ENCODE measurements at places on chromosomes 4 and X. TPM values are rescaled to one million over a fixed set of nuclear protein-coding genes. Genes with fewer than 3 reads are reported as not detected.

Gene KIT
- total RNA-seq: 39.7 TPM

- no peak overlapping the region for H3K4me3 ChIP-seq
- no peaks in the 10 kb centered on the region for H3K27me3 ChIP-seq
- no peak for DNase-seq
- no peaks in the 10 kb centered on the region for H3K4me1 ChIP-seq
- no peak overlapping the region for H3K27ac ChIP-seq
Observed at GRCh38 chr4:29619168-29619567, 1101.0 kb upstream of the PCDH7 start.

Gene DMRTC1B
- not detected for total RNA-seq

GRCh38 chr4:71559957-71560571 is 221.2 kb downstream of the SLC4A4 start:
- no peaks in the 10 kb centered on the region for H3K36me3 ChIP-seq
- H3K4me3 ChIP-seq: no peak overlapping the region
- H3K4me1 ChIP-seq: peaks cover 11% of the 10 kb centered on the region
- H3K27me3 ChIP-seq: no peaks in the 10 kb centered on the region
- H3K27ac ChIP-seq: peak overlapping the region; percentile 19

- no peak overlapping the region for H3K4me3 ChIP-seq
- no peaks in the 10 kb centered on the region for H3K4me1 ChIP-seq
- no peak overlapping the region for H3K27ac ChIP-seq
- DNase-seq: no peak
- H3K36me3 ChIP-seq: no peaks in the 10 kb centered on the region
Observed at GRCh38 chr4:100985576-100985975, 361.8 kb downstream of the PPP3CA start.

DNA sequence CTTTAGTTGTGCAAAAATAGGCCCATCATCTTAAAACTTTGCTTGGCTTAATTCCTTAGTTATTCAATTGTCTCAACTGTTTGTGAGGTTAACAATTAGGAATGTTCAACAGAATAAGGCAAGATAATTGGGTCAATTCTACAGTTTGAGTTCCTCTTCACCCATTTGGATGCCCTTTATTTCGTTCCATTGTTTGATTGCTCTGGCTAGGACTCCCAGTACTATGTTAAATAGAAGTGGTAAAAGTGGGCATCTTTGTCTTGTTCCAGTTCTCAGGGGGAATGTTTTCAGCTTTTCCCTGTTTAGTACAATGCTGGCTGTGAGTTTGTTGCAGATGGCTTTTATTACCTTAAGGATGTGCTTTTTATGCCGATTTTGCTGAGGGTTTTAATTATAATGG is 761.5 kb upstream of the GRIA3 start:
- H3K27me3 ChIP-seq: no peaks in the 10 kb centered on the region
- no peaks in the 10 kb centered on the region for H3K4me1 ChIP-seq
- DNase-seq: no peak
- no peak overlapping the region for H3K27ac ChIP-seq

DNA sequence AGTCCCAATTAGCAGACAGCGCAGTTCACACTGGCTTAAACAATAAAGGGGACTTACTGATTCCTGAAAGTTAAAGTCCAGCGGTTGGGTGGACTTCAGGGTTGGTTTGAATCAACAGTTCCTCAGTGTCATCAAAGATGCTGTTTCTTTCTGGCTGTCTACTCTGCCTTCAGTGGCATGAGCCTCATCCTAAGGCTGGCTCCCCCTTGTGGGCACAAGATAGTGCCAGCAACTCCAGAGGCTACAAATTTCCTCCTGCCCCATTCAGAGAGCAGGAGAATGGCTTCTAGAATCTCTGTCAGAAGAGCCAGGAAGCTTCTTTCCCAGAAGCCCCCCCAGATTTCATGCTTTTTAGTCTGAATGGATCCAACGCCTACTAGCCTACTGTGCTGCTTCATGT is 82.4 kb upstream of the MTM1 start:
- no peak overlapping the region for H3K27ac ChIP-seq
- no peak overlapping the region for H3K4me3 ChIP-seq
- no peaks in the 10 kb centered on the region for H3K36me3 ChIP-seq
- peak; percentile 44 for DNase-seq

Gene KLHL4
- total RNA-seq: 19.3 TPM

DNA sequence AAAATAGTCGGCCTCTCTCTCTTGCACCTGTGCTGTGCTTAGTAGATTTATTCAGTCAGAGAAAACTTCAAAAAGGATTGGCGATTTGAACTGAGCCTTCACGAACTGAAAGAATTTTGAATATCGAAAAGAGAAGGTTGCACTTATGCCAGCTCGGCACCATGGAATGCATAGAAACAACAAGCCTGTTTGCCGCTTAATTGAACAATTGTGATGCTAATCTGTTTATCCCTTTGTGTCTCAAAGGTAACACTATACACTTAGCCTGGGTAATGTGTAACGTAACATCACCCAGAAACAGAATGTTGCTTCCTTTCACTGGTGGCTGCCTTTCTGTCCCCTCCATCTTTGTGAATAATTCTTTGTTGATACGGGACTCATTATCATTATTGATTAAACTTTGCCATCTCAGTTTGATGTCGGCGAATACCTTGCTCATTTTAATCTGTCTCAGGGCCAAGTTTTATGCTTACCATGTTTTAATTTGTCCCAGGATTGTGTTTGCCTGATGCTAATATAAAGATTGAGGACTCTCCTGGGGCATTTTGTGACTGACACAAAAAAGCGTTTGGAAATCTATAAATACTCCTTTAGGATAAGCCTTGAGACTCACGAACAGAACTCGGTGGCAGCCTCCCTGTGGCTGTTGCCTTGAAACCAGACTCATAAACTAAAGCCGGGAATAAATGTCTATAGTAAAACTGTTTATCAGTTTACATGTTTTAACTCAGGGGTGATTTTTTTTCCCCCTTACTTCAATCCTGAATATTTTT is 400.5 kb downstream of the RAPGEF2 start:
- H3K4me1 ChIP-seq: peaks cover 22% of the 10 kb centered on the region
- H3K27me3 ChIP-seq: peaks cover 21% of the 10 kb centered on the region
- DNase-seq: no peak

GRCh38 chr4:26342328-26343037 is 21.7 kb downstream of the RBPJ start:
- H3K27me3 ChIP-seq: no peaks in the 10 kb centered on the region
- peaks cover 8% of the 10 kb centered on the region for H3K4me1 ChIP-seq
- H3K27ac ChIP-seq: no peak overlapping the region
- no peak overlapping the region for H3K4me3 ChIP-seq

DNA sequence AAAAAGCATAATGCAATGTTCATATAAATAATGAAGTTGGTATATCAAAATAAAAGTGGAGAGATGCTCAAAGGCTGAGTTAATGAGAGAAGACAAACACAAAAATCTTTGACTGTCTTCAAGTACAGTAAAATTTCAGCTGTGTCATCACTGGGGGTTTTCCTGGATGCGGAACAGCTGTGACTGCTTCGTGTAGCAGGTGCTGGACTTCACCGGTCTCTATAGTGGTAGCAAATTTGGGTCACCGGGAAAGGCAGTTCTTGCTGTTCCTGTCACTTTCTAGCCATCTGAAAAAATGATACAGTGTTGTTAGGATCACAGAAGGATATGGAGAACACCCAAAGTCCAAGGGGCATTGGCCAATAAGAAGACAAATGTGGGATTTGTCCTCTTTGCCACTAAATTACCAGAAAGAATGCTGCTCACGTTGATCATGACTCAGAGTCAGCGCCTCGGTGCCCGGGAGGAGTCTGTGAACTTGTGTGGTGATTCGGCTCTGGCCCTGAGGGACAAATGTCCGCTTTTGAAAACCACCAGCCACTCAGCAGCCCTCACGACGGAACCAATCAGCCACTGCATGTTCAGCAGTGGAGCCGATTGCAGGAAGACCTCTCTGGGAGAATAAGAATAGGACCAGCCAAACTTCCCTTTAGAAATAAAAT is 230.1 kb upstream of the FAT1 start:
- no peaks in the 10 kb centered on the region for H3K4me1 ChIP-seq
- H3K27ac ChIP-seq: no peak overlapping the region
- no peak for DNase-seq
- H3K27me3 ChIP-seq: no peaks in the 10 kb centered on the region

DNA sequence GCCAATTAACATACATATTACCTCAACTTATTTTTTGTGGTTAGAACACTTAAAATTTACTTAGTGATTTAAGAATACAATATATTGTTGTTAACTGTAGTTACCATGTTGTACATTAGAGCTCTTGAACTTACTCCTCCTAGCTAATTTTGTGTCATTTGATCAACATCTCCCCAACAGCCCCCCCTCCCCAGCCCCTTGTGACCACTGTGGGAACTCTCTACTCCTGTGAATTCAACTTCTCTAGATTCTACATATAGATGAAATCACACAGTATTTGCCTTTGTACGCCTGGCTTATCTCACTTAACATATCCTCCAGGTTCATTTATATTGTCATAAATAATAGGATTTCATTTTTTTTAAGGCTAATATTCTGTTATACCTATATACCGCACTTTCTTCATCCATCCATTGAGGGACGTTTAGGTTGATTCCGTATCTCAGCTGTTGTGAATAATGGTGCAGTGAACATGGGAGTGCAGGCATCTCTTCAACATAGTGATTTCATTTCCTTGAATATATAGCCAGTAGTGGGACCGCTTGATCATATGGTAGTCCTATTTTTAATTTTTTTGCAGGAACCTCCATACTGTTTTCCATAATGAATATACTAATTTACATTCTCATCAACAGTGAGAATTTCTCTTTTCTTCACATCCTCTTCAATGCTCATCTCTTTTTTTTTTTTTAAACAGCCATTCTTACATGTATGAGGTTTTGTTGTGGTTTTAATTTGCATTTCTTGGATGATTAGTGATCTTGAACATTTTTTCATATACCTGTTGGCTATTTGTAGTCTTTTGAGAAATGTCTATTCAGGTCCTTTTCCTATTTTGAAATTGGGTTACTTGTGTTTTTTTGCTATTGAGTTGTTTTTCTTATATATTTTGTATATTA is 66.8 kb downstream of the RAPGEF2 start:
- H3K27ac ChIP-seq: no peak overlapping the region
- H3K4me3 ChIP-seq: no peak overlapping the region
- H3K4me1 ChIP-seq: peaks cover 11% of the 10 kb centered on the region
- DNase-seq: no peak

Gene INTU
- 4.3 TPM for total RNA-seq

GRCh38 chrX:132948648-132949260 is 9.7 kb downstream of the HS6ST2 start:
- no peak overlapping the region for H3K4me3 ChIP-seq
- no peaks in the 10 kb centered on the region for H3K27me3 ChIP-seq

DNA sequence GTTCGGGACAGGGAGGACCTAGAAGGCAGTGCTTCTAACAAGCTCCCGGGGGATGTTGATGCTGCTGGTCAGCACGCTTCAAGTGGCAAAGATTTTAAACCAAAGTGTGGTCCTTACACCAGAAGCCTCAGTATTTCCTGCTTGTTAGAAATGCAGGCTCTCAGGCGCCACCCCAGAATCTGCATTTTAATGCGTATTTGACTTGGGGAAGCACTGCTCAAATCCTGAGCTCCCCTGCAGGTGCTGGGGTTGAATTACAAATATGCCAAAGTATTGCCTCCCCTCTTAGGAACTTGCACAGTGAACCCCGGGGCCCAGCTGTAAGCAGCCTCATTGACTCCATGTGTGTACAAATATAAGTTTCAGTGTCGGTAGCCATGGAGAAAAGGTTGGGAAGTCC is 70.8 kb upstream of the RAI2 start:
- no peaks in the 10 kb centered on the region for H3K27me3 ChIP-seq
- H3K4me3 ChIP-seq: no peak overlapping the region
- H3K27ac ChIP-seq: no peak overlapping the region

DNA sequence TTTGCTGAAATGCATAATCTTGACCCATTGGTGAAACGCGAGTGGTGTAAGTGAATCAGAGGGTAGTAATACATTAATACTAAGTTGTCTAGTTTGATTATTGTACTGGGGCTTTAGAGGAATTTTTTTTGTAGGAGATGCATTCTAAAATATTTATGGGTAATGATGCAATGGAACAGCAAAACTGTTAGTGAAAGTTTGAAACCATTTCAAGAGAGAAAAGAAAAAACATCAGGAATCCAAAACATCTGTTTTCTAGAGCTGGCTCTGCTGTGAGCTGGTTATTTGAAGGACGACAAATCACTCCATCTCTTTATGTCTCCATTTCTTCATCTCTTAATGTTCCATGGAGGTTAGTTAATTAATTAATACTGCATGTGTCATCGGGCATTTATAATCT is 351.9 kb upstream of the FAT1 start:
- H3K4me1 ChIP-seq: no peaks in the 10 kb centered on the region
- no peak for DNase-seq
- H3K36me3 ChIP-seq: no peaks in the 10 kb centered on the region
- H3K4me3 ChIP-seq: no peak overlapping the region

DNA sequence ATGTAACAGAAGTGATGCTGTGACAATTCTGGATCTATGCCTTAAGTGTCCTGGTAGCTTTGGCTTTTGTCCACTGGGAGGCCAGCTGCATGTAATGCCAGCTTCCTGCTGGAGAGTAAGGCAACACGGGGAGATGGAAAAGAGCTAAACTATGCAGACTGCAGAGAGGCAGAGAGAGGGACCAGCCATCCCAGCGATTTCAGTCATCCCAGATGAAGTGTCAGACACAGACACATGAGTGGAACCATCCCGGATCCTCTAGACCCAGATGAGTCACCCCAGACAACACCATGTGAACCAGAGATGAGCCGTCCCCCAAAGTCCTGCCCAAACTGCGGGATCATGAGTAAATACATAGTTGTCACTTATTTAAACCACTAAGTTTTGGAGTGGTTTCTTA is 14.6 kb downstream of the SRPX start:
- no peaks in the 10 kb centered on the region for H3K27me3 ChIP-seq
- peaks cover 14% of the 10 kb centered on the region for H3K4me1 ChIP-seq
- H3K4me3 ChIP-seq: no peak overlapping the region
- H3K36me3 ChIP-seq: no peaks in the 10 kb centered on the region
- DNase-seq: no peak

Gene RXFP1
- total RNA-seq: not detected

Gene SUPT20HL2
- not detected for total RNA-seq

DNA sequence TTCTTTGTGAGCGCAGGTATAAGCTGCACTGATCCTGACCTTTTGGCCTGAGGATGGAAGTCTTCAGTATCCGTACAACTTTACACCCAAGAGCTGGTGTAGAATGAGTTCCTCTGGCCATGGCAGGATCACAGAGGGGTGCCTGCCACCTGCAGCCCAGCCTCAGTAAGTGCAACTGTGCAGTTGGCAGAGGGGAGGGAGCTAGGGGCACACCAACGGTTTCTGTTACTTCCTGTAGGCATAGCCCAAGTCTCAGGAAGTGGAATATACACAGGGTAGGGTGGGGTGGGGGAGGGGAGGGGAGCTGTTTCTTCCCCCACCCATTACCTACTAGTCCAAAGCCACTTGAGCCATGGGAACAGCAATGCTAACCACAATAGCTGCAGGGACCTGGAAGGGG is 85.4 kb upstream of the GBA3 start:
- H3K4me1 ChIP-seq: no peaks in the 10 kb centered on the region
- no peaks in the 10 kb centered on the region for H3K36me3 ChIP-seq
- no peak overlapping the region for H3K27ac ChIP-seq
- no peaks in the 10 kb centered on the region for H3K27me3 ChIP-seq
- H3K4me3 ChIP-seq: no peak overlapping the region
- peak; percentile 29 for DNase-seq

Gene CABS1
- total RNA-seq: not detected

Gene ARX
- not detected for total RNA-seq

- no peaks in the 10 kb centered on the region for H3K36me3 ChIP-seq
- H3K4me1 ChIP-seq: no peaks in the 10 kb centered on the region
- no peak overlapping the region for H3K4me3 ChIP-seq
Observed at GRCh38 chrX:144681501-144681900, 565.8 kb upstream of the SPANXN1 start.

- H3K27ac ChIP-seq: no peak overlapping the region
- no peak overlapping the region for H3K4me3 ChIP-seq
- H3K4me1 ChIP-seq: no peaks in the 10 kb centered on the region
- H3K27me3 ChIP-seq: no peaks in the 10 kb centered on the region
Observed at GRCh38 chr4:109752525-109752924, 22.7 kb upstream of the PLA2G12A start.
